ENCODE measurements at places on chromosomes 2 and 18. TPM values are rescaled to one million over a fixed set of nuclear protein-coding genes. Genes with fewer than 3 reads are reported as not detected.

GRCh38 chr2:64036034-64036705, 16.9 kb upstream of the VPS54 start:
- no peak for DNase-seq

The IGFBP5 gene
- total RNA-seq, result 0.20 TPM

DNA sequence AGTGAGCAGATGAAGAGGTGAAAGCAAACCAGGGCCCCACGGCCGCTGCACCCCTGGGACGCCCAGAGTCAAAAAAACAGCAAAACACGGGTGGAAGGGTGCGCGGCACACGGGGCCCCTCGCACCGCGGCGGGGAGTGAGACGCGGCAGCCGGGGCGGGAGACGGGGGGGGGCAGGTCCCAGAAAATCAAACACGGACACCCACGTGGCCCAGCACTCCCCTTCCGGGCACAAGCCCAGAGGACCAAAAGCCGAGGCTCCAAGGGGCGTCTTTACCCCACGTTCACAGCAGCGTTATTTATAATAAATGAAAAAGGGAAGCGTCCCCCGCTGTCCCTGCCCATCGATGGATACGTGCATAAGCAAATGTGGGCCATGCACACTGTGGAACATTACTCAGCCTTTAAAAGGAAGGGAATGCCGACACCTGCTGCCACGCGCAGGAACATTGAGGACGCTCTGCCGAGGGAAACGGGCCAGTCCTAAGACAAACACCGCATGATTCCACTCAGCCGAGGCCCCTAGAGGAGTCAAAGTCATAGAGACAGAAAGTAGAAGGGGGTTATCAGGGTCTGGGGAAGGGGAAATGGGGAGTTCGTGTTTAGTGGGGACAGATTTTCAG, 677 bp upstream of the COPS9 start:
- DNase-seq, result no peak

The AKAIN1 gene
- not detected for total RNA-seq

The FER1L5 gene
- total RNA-seq, result not detected

GRCh38 chr2:176960736-176961520, 251.7 kb upstream of the HNRNPA3 start:
- DNase-seq, result no peak

DNA sequence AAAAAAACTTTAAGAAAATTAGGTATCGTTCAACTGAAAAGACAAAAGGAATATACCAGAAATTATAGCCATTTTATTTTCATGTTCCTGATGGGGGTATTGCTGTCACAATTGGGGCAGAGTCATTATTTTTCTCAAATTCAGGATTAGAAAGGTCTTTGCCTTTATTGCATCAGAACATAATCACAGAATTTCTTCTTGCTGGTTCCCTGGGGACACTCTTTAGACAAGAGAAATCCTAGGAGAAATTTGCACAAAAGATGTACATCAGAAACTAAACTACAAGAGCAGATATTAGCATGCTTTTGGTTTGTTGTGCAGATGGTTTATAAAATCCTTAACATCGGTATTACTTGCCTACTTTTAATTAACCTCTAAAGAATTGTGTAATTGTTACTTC, 103.2 kb downstream of the NCOA1 start:
- DNase-seq, result no peak

DNA sequence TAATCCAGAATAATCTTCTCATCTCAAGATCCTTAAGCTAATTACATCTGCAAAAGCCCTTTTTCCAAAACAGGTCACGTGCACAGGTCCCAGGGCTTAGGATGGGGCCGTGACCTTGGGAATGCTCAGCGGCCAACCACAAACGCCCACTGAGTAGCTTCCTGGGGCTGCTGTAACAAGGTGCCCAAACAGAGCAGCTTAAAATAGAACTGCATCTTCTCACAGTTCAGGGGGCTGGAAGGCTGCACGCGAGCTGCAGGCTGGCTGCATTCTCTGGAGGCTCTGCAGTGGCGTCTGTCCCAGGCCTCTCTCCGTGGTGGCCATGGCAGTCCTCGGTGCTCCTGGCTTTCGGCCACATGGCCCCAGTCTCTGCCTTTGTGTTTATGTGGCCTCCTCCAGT, 31.9 kb downstream of the ADI1 start:
- no peak for DNase-seq

The DTNA gene
- total RNA-seq, result 5.7 TPM

- no peak for DNase-seq
Observed at GRCh38 chr18:2811416-2811815, 35.4 kb upstream of the EMILIN2 start.

DNA sequence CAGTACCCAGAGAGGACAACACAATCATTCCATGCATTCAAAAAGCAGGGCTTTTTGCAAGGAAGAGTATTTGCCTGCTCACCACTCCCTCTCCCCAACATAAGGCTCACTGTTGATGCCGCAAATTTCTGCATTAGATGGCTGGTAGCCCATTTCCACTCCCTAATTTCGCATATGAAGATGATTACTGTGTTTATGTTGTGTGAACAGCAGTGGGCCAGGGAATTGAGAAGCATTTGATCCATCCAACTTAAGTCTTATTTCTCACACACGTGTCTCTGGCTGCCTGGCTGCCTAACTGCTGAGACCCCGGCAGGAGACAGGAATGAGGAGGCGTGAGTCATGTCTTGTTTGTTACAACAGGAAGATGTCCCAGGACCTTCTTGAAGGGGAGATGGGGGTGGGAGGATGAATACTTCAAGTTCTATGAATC, 294.1 kb downstream of the ALK start:
- peak; percentile 5 for DNase-seq

GRCh38 chr2:26717362-26717761, 24.8 kb downstream of the KCNK3 start:
- DNase-seq, result no peak

- no peak for DNase-seq
Observed at GRCh38 chr2:101720732-101721131, 23.2 kb downstream of the MAP4K4 start.

DNA sequence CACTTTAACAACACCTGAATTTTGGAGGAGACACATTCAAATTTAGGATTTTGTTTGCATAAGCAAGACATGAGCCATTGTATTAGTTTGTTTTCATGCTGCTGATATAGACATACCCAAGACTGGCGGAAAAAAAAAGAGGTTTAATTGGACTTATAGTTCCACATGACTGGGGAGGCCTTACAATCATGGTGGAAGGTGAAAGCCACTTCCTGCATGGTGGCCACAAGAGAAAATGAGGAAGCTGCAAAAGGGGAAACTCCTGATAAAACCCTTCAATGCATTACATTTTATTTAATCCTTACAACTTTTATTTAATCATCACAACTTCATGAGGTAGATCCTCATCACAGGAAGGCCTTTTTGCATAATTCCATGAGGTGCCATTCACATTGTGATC, 242.0 kb upstream of the STON1 start:
- DNase-seq, result no peak

GRCh38 chr2:134954065-134954464, 35.4 kb downstream of the CCNT2 start:
- DNase-seq, result no peak

- no peak for DNase-seq
Observed at GRCh38 chr2:205401511-205401910, 280.8 kb upstream of the NRP2 start.

DNA sequence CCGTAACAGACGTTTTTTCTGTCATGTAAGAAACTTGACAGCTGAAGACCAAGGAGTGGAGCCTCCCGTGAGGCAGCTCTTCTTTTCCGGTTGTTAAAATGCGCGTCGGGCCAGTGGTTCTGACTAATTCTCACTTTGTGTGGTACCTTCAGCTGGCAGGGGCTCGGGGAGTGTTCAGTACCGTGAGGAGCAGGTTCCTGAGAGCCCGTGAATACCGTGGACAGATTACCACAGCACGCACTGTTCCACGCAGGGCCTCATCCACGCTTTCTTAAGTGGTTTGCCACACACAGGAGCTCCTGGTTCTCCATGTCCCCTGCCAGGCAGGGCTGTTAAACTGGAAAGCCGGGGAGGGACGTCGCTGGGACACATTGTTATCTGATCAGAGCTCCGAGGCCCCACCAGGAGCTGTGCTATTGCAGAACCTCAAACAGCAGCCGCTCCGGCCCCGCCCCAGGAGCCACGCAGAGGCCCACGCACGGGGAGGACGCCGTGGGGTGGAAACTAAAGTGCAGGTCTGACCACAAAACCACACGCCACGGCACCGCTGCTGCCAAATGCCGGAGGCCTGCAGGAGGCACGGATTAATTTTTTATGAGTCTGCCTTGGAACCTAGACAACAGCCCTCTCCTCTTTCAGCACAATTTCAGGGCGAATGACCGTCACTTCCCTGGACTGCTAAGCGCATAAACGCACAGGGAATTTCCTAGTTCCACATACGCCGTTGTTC, 43.3 kb downstream of the NFATC1 start:
- no peak for DNase-seq

DNA sequence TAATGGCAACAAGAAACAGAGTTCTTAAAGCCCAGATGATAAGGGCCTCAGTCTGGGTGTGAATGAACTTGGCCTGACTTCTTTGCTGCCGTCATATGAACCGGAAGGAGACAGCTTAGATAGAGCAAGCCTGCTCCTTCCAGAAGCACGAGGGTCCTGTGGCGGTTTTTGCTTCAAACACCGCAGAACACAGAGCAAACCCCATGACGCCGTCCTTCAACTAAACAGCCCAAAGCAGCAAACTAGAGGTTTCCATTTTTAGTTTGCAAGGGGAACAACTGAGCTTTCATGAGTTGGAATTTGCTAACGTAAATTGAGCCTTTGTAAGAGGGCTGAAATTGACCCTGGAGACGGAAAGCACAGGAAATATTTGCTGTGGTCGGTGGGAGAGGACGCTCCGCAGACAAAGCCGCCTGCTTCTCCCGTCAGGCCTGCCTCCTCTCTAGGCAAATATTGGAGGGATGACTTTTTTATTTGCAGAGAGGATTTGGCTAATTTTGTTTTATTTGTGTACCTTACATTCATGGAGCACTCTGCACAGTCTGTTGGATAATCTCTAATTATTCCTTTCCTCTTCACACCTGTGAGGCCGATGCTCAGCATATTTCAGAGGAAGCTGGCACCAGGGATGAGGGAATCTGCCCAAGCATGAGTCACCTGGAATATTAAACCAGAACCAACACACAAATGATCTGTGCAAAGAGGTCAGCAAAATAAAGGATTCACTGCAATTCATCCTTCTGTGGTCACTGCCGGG, 134.0 kb upstream of the NCK2 start:
- no peak for DNase-seq

DNA sequence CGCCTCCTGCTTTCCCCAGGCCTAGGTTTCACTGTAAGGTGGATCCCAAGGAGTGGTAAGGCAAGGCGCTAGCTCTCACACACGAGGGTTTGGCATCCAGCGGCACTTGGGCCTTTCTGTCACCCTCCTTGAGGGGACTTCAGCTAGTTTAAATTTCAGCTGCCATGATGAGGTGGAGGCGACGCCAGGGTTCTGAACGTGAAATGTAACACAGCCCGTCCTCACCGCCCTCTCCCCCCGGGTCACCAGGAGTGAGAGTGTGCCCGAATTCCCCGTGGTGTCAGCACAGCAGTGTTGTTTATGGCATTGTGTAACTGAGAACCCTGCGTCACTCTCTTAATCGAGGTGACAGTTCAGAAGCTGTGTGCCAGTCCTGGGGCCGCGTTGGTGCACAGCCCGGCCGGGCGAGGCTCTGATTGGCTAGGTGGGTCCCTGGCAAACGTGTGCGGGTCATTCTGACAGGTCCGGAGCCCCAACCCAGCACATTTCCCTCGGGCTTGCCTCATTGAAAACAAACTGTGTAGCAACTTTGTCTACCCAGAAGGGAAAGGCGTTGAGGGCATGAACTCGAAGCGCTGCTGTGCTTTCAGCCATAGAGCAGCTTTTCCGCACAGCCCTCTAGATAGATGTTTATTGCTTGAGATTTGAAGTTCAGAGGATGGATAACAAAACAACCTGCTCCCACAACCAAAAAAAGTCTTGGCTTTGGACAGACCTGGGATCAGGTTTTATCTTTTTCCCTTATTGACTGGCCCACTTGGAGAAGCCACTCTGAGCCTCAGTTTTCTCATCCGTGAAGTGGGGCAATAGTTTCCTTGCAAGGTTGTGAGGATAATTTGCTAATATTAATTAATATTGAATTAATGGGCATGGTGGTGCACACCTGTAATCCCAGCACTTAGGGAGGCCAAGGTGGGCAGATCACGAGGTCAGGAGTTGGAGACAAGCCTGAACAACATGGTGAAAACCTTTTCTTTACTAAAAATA, 4.9 kb downstream of the CIDEA start:
- DNase-seq, result no peak

The CYP27C1 gene
- not detected for total RNA-seq

GRCh38 chr2:74440378-74441169, 1.2 kb downstream of the RTKN start:
- DNase-seq, result peak; percentile 24

The PTGR3 gene
- total RNA-seq, result 13.4 TPM

DNA sequence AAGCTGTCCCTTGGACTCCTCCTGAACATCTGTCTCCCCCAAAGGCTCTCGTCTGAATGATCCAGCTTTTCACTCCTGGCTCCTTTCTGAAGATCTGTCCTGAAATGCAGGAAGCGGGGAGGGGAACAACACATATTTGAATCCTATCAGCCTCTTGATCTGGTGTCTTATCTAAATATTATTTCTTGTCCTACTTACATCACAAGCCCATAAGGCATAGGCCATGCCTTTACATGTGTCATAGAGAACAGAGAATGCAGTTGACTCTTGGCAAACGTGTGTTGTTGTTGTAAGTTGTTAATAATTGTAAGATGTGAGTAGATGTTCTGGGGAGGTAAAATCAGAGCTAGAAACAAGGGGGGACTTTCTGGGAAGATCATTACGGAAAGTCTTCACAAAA, 57.4 kb downstream of the GATA6 start:
- DNase-seq, result no peak

DNA sequence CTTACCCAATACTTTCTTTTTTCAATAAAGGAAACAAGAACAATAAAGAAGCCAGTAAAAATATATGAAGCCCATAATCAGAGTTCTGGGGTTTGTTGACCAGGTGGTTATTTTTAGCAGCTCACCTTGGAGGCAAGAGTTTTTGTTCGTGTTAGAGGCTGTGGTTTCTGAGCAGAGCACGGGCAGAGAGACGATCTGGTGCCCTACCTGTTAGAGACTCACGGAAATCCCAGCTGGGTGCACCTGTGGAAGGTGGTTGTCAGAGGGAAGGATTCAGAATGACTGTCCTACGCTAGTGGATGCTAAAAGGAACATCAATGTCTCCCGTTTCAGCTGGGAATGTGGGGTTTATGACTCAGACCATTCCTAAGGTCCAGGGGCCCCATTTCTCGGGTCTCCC, 87.6 kb downstream of the NRP2 start:
- no peak for DNase-seq

- no peak for DNase-seq
Observed at GRCh38 chr2:68646303-68646702, 2.9 kb downstream of the PROKR1 start.

- DNase-seq, result no peak
Observed at GRCh38 chr2:49948091-49948490, 793.8 kb upstream of the FSHR start.

Data from pulmonary artery endothelial cell (primary cell).